ENCODE measurements at places on chromosomes 4 and X. TPM values are rescaled to one million over a fixed set of nuclear protein-coding genes. Genes with fewer than 3 reads are reported as not detected.

SSX2 gene
- not detected for polyA plus RNA-seq

KLHL4 gene
- polyA plus RNA-seq: 33.3 TPM

FATE1 gene
- not detected for polyA plus RNA-seq

CCSER1 gene
- polyA plus RNA-seq: 0.10 TPM

CRMP1 gene
- 9.4 TPM for polyA plus RNA-seq

GAGE2A gene
- polyA plus RNA-seq: not detected

PASD1 gene
- polyA plus RNA-seq: 0.13 TPM

MAGED4B gene
- 99.6 TPM for polyA plus RNA-seq

UCP1 gene
- 0.12 TPM for polyA plus RNA-seq

EFNB1 gene
- polyA plus RNA-seq: 27.2 TPM

MAP3K15 gene
- 2.8 TPM for polyA plus RNA-seq

CDS1 gene
- polyA plus RNA-seq: 1.9 TPM

QRFPR gene
- polyA plus RNA-seq: 2.0 TPM

TEX13C gene
- 0.24 TPM for polyA plus RNA-seq

PHKA2 gene
- 34.8 TPM for polyA plus RNA-seq
